Upper lobe of right lung (tissue), 1 donor: ENCODE measurements at places on chromosomes 7 and 10. TPM values are rescaled to one million over a fixed set of nuclear protein-coding genes. Genes with fewer than 3 reads are reported as not detected.

Gene P4HA1
- 51.8 TPM for total RNA-seq

GRCh38 chr7:157494506-157495176 is 157.8 kb downstream of the DNAJB6 start:
- peak; percentile 59 for DNase-seq

GRCh38 chr7:18013936-18014335 is 13.7 kb downstream of the PRPS1L1 start:
- no peak for DNase-seq

GRCh38 chr7:85750454-85750949 is 563.6 kb upstream of the SEMA3D start:
- no peak for DNase-seq

DNA sequence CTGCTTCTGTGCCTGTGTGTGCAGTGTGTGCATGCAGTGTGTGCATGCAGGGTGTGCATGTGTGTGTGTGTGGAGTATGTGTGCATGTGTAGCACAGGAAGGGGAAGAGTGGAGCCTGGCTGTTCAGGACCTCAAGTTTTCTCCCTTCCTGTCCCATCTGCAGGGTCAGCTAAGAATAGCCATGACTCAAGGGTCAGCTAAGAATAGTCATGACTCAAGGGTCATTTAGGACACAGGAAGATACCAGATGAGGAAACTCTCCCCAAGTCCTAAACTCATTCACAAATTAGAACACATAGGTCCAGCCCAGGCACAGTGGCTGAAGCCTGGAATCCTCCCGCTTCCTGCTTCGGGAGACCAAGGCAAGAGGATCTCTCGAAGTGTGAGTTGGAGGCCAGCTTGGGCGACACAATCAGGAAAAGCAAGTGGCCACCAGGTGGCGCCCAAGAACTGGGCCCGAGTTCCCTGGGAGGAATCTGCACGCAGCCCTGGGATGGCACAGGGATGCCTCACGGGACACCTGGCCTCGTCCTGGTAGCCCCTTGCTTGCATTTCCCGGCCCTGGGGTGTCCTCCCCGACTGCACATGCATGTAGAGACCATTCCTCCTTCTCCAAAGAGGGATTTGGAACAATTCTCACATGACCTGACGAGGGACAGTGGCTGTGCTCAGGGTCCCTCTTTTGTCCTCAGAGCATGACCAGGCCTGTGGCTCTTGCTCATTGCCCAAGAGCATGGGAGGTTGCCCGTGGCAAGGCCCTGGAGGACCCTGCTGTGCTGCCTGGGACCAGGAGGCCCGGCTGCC is 21.4 kb upstream of the VOPP1 start:
- peak; percentile 82 for DNase-seq

Gene PNLIP
- total RNA-seq = not detected
